ENCODE measurements at places on chromosomes 12 and 14.

DNA sequence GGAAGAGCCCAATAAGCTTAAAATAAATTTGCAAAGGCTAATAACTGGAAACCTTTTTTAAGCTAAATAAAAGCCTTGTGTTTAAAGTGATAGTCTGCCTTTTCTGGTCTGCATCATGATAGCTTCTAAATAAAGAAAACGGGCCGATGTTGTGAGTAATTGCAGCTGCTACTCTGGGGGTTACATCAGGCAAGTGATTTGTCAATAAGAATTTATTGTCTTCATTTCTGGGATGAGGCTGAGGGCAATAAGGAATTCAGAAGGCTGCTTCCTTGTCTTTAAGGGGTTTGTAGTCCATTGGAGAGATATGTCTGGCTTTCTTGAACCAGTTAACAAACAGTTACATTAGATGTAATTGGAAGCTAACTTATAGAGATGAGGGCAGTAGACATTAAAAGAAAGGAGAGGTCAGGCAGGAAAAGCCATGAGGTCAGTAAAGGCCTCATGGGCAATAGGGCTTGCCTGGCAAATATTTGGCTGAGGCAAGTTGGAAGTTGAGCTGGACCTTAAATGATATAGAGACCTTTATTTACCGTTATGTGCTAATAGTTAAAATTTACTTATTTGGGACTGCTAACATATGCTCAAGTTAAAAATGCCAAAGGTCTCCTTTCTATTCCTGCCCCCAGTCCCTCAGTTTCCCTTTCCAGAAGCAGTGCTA is 85.0 kb downstream of the CRADD start:
- DNase-seq: no peak

GRCh38 chr12:50397117-50397650 is 775 bp upstream of the FAM186A start:
- no peak for DNase-seq

- no peak for DNase-seq
Measured at GRCh38 chr14:28373721-28374120, 392.9 kb upstream of the FOXG1 start.

GRCh38 chr14:101933209-101933608 is 31.2 kb upstream of the DYNC1H1 start:
- DNase-seq: no peak

GRCh38 chr14:60655119-60655897 is 6.0 kb upstream of the SIX1 start:
- no peak for DNase-seq

- DNase-seq: no peak
Measured at GRCh38 chr12:109757671-109758265, 44.1 kb downstream of the FAM222A start.

- no peak for DNase-seq
Measured at GRCh38 chr14:50400461-50400860, 3.8 kb upstream of the CDKL1 start.

- DNase-seq: no peak
Measured at GRCh38 chr12:82665142-82665923, 21.4 kb upstream of the TMTC2 start.

- DNase-seq: no peak
Measured at GRCh38 chr14:96095581-96096476, 56.7 kb downstream of the C14orf132 start.

DNA sequence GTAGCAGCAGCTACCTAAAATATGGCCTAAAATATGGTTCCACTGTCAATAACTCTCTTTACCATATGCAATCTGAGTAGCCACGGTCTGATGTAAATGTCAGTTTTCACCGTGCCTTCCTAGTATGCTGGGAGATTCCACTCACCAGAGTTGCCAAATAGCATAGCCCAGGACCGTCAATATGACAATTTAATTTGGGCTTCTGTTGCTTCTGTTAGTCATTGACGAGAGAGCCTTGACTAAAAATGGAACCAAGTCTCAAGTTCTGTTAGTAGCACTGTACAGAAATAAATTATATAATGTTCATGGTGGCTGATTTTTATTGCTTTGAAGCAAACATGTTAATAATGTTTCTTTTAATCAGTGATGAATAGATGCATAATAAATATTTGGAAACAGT is 348.4 kb downstream of the BCAT1 start:
- DNase-seq: no peak

DNA sequence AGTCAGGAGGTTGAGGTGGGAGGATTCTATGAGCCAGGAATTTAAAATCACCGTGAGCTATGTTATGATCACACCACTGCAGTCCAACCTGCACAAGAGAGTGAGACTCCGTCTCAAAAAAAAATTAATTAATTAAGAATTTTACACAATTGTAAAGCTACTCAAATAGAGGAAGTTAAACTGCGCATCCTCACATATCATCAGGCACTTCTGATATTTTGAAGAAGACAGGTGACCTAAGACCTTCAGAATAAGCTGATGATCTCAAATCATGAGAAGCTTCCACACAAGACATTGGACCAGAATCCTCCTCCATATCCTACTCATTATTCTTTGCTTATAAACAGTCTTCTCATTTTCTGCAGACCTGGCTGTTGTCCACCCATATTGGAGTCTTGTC is 800.9 kb downstream of the TMEM121 start:
- DNase-seq: no peak

DNA sequence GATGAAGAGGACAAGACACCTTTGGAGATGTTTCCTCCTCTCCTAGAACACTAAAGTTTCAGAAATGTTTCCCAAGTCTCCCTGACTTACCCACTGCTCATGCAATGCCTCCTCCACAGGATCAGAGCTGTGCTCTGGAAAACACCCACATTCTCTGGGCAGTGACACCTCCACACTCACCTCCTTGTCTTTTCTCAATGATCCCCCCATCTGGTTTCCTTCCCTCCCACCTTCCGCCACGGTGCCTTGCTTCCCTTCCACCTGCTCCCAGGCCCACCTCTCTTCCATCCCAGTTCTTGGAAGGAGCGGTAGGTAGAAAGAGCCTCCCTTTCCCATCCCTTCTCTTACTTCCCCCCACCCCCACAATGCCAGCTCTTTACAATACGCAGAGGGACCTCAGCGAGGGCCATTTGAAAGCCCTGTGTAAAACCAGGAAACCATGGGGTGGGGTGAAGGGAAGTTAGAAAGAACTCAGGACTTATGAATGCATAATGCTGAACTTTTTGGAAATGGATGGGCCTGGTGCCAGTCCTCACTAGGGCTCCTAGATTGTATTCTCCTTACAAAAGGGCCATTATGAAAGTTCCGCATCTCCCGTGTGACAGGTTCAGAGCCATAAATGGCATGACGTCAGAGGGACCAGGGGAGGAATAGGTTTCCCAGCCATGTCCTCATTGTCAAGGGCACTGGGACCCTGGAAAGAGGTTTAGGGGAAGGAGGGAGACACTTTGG is 12.8 kb downstream of the FBLN5 start:
- no peak for DNase-seq

DNA sequence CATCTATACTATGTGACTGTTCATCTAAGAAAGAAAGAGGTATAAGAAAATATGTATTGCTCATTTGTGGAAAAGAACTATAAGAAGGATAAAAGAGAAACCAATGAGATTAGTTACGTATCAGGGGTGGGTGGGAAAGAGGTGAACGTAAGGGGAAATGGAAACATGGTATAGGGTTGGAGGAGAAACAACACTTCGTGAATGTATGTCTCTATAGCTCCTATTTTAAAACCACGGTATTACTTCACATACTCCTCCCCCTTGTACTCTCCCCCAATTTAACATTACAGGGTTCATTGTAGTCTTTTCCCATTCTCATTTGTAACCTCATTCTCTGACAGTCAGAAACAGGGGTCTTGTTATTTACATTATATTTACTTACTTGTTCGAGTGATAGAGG is 120.4 kb downstream of the FOXG1 start:
- no peak for DNase-seq

DNA sequence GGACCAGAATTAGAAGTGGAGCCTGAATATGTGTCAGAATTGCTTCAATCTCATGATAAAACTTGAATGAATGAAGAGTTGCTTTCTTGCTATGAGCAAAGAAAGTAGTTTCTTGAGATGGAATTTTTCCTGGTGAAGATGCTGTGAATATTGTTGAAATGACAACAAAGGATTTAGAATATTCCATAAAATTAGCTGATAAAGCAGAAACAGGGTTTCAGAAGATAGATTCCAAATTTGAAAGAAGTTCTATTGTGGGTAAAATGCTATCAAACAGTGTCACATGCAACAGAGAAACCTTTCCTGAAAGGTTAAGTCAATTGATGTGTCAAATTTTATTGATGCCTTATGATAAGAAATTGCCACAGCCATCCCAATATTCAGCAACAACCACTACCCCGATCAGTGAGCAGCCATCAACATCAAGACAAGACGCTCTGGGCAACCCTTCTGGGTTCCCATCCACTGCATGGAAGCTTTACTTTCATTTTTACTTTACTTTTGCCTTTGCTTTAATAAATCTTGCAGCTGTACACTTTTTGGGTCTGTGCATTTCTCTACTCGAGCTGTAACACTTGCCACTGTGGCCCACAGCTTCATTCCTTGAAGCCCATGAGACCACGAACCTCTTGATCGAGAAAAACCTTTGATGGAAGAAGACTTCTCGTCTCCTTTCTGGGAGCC is 104.0 kb upstream of the SSTR1 start:
- DNase-seq: no peak

GRCh38 chr12:97875064-97875463 is 412.5 kb downstream of the RMST start:
- no peak for DNase-seq

DNA sequence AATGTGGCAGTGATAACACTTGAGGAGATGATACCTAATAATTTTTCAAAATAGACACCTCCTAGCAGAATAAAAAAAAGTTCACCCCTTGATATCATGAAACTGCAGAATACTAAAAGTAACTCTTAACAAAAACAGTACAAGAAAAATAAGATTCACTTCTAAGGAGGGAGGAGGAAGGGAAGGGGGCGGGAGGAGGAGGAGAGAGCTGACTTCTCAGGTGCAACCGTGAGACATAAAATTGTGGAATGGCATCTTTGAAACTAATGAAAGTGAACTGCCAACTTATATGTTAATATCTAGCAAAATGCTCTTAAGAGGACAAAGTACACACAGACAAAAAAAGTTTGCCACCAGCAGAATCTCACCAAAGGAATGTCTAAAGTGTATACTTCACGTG is 115.8 kb downstream of the SCFD1 start:
- DNase-seq: no peak

- no peak for DNase-seq
Measured at GRCh38 chr14:73723797-73724661, 9.8 kb upstream of the PNMA1 start.

DNA sequence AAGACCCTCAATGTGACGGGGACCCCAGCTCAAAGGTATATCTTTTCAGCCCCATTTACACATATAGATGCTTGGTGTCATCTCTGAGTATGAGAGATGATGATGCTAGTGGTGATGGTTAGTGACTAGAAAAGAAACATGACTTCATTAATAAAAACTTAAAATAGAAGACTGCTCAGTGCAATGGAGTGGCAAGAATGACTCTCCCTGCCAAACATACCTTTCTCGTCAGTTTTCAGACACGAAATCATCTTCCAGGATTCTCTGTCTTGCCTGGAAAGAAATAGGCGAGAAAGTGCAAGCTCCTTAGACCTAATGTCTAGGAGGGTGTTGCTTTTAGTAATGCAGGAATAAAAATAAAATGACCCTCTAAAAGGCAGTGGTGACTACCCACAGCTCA is 71.7 kb downstream of the TPH2 start:
- no peak for DNase-seq

DNA sequence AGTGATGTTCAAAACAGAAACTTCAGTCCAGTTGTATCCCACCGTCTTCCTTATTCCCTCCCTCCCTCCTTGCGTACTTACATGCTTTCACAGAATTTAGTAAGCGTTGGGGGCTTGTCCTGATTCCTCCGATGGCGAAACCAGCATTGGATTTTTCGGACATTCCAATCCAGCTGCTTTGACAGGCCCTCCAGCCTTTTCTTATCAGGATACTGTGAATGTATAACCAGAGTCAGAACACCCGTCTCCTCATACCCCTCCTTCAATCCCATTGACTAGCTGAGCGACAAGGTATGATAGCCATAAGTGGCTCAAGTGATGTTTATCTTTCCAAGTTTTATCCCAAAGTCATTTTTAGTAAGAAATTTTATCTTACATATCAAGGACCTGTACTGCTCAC is 24.2 kb downstream of the CERS5 start:
- no peak for DNase-seq

DNA sequence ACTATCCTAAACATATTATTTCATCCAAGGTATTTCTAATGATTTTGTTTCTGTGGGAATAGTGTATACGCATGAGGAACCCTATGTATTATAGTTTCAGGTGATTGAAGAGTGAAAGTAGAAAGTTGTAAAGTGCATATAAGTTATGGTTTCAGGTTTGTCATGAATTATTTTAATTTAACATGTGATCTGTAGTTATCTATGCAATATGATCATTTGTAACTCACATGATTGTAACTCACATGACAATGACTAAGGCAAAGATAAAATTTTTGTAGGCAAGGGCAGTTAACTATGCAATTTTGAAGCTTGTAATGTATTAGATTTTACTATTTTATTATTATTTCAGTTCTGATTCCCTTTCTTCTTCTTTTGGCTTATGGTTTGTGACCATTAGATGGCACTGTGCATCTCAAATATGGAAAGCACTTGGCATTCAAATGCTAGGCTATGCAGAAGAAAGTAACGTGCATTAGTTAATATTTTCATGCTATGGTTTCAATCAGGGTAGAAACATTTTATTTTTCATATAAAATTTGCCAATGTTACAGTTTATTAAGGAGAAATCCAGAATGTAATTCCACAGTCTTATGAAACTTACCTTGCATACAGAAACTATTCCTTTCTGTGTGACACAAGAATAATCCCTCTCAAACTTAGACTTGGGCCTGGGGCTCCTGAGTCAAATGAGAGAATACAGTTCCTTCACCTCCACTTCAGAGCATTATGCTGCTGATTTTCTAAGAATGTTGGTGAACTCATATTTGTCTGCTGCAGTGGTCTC is 15.8 kb upstream of the TMEM30B start:
- no peak for DNase-seq

- no peak for DNase-seq
Measured at GRCh38 chr12:96153131-96153725, 40.9 kb upstream of the ELK3 start.

DNA sequence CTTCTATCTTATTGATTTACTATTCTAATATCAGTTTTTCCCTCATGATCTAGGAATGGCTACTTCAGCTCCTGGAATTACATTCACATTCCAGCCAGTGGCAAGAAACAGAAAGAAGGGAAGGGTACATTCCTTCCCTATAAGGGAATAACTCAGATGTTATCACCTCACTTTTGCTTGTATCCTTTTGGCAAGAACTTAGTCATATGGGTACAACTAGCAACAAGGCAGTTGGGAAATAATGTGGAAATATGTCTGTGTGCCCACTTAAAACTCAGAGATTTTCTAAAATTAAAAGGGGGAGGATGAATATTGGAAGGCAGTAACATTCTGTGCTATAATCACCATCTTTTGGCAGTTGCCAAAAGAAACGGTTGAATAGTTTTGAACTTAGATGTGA is 85.6 kb downstream of the MSRB3 start:
- no peak for DNase-seq

DNA sequence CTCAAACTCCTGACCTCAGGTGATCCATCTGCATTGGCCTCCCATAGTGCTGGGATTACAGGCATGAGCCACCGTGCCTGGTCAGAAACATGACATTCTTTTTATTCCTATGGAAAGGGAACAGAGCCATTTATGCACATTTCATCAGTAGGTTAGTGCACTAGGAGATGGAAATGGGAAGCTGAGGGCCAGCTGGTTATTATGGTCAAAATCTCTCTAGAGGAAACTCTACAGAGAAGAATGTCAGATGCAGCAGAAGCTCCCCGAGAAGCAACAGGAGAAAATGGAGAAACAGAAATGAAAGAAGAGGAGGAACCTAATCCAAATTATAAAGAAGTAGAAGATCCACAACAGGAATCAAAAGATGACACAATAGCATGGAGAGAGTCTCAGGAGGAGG is 2.7 kb downstream of the CFAP251 start:
- DNase-seq: no peak
